Bronchus fibroblast of lung (primary cell): ENCODE measurements at places on chromosomes 4 and X. TPM values are rescaled to one million over a fixed set of nuclear protein-coding genes. Genes with fewer than 3 reads are reported as not detected.

Gene GSX2
- total RNA-seq = not detected in 2 replicates

Gene POF1B
- not detected in 2 replicates for total RNA-seq

Gene GPC3
- total RNA-seq = 0.15 TPM in 1 of 2 replicates, not detected in the other

Gene EMCN
- not detected in 2 replicates for total RNA-seq

Gene DSPP
- not detected in 2 replicates for total RNA-seq

Gene MND1
- total RNA-seq = 8.5 and 15.0 TPM in 2 replicates

Gene CPE
- 10.7 and 11.6 TPM in 2 replicates for total RNA-seq

Gene ZXDB
- total RNA-seq = 3.6 and 3.7 TPM in 2 replicates

Gene ASB12
- 0.17 TPM in 1 of 2 replicates, not detected in the other for total RNA-seq

Gene UCP1
- total RNA-seq = not detected in 2 replicates

Gene SLC6A14
- total RNA-seq = not detected in 2 replicates

Gene GC
- total RNA-seq = not detected in 2 replicates
